ENCODE measurements at places on chromosomes 3 and 15. TPM values are rescaled to one million over a fixed set of nuclear protein-coding genes. Genes with fewer than 3 reads are reported as not detected.

ADGRG7 gene
- total RNA-seq: not detected

SAXO2 gene
- total RNA-seq: 0.68 TPM

MAP1A gene
- total RNA-seq: 16.6 TPM

ADCY5 gene
- total RNA-seq: 16.1 TPM

PLA2G4E gene
- not detected for total RNA-seq

ACP3 gene
- total RNA-seq: not detected

LRRC2 gene
- total RNA-seq: 6.3 TPM

CKMT1B gene
- not detected for total RNA-seq
